ENCODE measurements at places on chromosomes 3 and 15.

- DNase-seq: no peak
- no peak overlapping the region for H3K4me3 ChIP-seq
- H3K36me3 ChIP-seq: no peaks in the 10 kb centered on the region
- H3K27me3 ChIP-seq: no peaks in the 10 kb centered on the region
These were observed 400.0 kb downstream of the LSAMP start for GRCh38 chr3:116045314-116045713.

GRCh38 chr3:136690599-136690998, 61.6 kb downstream of the STAG1 start:
- H3K27ac ChIP-seq: no peak overlapping the region
- H3K4me1 ChIP-seq: peaks cover 5% of the 10 kb centered on the region
- no peaks in the 10 kb centered on the region for H3K27me3 ChIP-seq
- peaks cover 11% of the 10 kb centered on the region for H3K36me3 ChIP-seq
- H3K4me3 ChIP-seq: no peak overlapping the region

DNA sequence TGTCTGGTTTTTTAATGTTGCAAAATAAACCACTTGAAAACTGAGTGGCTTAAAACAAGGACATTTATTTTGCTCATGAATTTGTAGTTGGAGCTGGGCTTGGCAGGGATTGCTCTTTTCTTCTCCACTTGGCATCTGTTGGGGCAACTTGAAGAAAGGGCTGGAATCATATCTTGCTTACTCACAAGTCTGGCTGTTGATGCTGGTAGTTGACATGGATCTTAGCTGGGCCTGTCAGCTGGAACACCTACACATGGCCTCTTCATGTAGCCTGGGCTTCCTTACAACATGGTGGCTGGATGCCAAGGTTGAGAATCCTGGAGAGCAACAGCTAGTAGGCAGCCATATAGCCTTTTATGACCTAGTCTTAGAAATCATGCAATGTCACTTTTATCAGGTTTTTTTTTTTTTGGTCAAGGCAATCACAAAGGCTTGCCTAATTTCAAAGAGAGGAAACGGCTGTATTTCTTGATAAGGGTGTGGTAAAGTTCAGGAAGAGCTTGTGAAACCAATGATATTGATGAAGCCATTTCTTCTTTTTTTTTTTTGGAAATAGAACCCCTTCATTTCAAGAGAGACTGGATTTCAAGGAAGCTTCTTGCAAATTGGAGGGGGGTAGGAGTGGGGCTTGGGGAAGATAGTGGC, 262.1 kb downstream of the IL20RB start:
- H3K4me3 ChIP-seq: no peak overlapping the region
- no peak overlapping the region for H3K27ac ChIP-seq
- no peaks in the 10 kb centered on the region for H3K4me1 ChIP-seq
- no peaks in the 10 kb centered on the region for H3K27me3 ChIP-seq

- no peak for DNase-seq
- no peak overlapping the region for H3K4me3 ChIP-seq
- no peaks in the 10 kb centered on the region for H3K36me3 ChIP-seq
- H3K27me3 ChIP-seq: peaks cover 24% of the 10 kb centered on the region
- no peaks in the 10 kb centered on the region for H3K4me1 ChIP-seq
- H3K27ac ChIP-seq: no peak overlapping the region
These were observed 38.4 kb downstream of the SPSB4 start for GRCh38 chr3:141089339-141090152.

DNA sequence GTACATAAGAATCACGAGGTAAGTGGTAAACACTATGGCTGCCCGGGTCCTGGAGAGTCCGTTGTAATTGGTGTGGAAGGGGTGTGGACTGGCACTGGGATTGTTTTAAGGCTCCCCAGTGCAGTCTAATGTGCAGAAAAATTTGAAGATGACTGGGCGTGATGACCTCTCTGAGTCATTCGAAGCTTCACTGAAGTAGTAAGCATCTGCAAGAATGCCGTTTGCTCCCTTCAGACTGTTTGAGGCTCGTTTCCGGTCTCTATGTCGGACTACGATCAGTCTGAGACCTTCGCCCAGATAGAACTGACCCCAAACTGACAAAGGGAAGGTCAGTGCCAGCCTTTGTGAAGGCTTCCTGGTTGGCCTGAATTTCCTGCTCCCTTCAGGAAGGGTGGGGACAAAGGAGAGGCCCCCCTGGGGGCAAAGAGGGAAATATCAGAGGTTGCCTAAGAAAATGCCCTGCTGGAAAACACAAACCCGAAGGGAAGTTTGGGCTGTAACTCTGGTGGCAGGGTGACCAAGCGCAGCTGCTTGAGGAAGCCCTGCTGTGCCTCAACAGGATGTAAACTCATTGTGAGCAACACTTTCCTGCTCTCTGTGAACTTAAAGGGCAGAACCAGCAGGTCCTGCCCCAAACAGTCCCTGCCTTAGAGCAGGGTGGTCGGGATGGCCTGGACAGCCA, 34.6 kb downstream of the BTD start:
- peaks cover under 1% of the 10 kb centered on the region for H3K27me3 ChIP-seq
- DNase-seq: peak; percentile 95
- H3K4me3 ChIP-seq: peak overlapping the region; percentile 87
- peaks cover 12% of the 10 kb centered on the region for H3K36me3 ChIP-seq
- H3K27ac ChIP-seq: peak overlapping the region; percentile 100

DNA sequence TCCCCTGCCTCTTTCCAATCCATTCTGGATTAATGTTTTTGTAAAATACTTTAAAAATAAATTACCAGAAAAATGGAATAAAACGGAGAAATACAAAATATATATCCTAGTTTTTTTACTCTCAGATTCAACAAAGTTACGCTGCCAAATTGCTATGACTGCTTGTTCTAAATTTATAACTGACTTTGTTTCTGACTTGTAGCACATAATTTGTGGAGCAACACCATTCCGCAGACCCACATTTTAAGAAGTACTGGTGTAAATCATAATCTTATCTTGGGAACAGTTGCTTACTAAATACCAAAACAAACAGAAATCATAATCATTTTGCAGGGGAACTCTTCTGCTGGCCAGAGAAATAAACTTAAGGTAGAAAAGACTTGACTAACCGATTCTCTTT, 339.4 kb upstream of the CBLB start:
- DNase-seq: no peak
- H3K27ac ChIP-seq: no peak overlapping the region
- H3K4me1 ChIP-seq: peaks cover 37% of the 10 kb centered on the region

DNA sequence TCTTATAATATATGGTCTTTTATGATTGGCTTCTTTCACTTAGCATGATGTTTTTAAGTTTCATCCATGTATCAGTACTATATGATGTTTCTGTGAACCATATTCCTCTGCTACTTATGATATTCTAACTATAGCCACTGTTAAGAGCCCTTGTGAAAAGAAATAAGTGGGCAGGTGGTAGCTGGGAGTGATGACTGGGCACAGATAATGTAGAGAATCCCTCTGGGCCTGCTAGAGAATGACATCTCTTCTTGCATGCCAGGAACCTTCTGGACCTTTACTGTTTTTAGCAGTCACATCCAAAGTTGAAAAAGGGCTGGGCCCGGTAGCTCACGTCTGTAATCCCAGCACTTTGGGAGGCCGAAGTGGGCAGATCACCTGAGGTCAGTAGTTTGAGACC, 10.2 kb downstream of the IDH3A start:
- peaks cover 24% of the 10 kb centered on the region for H3K4me1 ChIP-seq
- no peak overlapping the region for H3K4me3 ChIP-seq
- 0 out of 2 replicates have a peak, but pooled peaks cover 1% of the 10 kb centered on the region for H3K27me3 ChIP-seq
- DNase-seq: no peak
- H3K36me3 ChIP-seq: peaks cover 7% of the 10 kb centered on the region

DNA sequence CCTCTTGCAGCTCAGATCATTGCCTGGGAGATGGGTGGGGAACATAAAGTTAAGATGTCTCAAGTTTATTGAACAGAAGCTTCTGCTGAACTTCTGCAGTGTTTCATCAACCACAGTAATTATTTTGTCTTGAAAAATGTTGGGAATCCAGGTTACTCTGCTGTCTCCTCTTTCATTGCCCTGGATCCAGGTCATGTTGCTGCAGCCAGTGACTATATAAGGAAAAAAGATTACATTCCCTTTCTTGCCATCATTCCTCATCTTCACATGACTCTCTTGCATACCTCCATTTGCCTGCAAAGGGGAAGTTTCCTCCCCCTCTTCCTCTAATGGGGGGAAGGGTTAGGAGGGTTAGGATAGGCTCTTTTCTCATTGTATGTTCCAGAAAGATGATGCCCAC, 15.1 kb downstream of the GMNC start:
- no peak overlapping the region for H3K27ac ChIP-seq
- no peak overlapping the region for H3K4me3 ChIP-seq
- no peak for DNase-seq
- H3K4me1 ChIP-seq: peaks cover 13% of the 10 kb centered on the region
- H3K27me3 ChIP-seq: no peaks in the 10 kb centered on the region

GRCh38 chr15:48596841-48597240, 48.7 kb downstream of the FBN1 start:
- H3K27me3 ChIP-seq: peaks cover 2% of the 10 kb centered on the region
- H3K4me1 ChIP-seq: peaks cover 57% of the 10 kb centered on the region
- no peak overlapping the region for H3K4me3 ChIP-seq
- peaks cover 51% of the 10 kb centered on the region for H3K36me3 ChIP-seq

DNA sequence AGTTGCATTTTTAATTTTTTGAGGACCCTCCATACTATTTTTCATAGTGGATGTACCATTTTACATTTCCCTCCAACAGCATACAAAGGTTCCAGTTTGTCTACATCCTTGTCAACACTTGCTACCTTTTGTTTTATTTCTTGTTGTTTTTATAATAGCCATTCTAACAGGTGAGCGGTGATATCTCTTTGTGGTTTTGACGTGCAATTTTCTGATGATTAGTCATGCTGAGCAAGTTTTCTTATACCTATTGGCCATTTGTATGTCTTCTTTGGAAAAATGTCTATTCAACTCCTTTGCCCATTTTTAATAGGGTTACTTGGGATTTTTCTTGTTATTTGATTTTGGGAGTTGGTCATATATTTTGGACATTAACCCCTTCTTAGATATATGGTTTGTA, 187.0 kb downstream of the CDIN1 start:
- no peak overlapping the region for H3K4me3 ChIP-seq
- H3K4me1 ChIP-seq: peaks cover 25% of the 10 kb centered on the region
- H3K27me3 ChIP-seq: no peaks in the 10 kb centered on the region
- DNase-seq: no peak

DNA sequence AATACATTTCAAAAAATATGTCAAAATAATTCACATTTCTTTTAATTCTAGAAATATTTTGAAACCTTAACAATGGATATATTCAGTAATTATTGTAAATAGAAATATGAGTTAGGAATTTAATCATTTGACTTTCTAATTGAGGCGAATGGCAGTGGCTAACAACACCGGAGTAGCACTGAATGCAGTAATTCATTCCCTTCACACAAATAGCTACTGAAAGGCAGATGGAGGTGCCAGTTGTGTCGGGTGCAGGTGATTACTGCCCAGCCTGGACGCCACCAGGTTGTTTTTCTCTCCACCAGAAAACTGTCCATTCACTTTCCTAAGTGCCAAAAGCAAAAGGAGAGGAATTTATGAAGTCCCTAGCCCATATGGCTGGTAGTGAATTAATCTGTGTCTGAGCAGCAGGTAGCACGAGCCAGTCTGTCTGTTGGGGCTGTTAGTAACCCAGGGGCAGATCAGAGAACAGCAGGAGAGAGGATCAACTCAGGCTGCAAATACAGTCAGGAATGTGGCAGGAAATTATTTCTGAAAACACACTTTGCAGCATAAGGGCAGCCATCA, 79.3 kb upstream of the GMNC start:
- H3K36me3 ChIP-seq: no peaks in the 10 kb centered on the region
- no peak overlapping the region for H3K27ac ChIP-seq
- no peak for DNase-seq

- no peaks in the 10 kb centered on the region for H3K36me3 ChIP-seq
- no peak for DNase-seq
- H3K27me3 ChIP-seq: peaks cover 10% of the 10 kb centered on the region
- H3K27ac ChIP-seq: no peak overlapping the region
- no peaks in the 10 kb centered on the region for H3K4me1 ChIP-seq
- no peak overlapping the region for H3K4me3 ChIP-seq
These were observed 304.8 kb upstream of the CTDSPL start for GRCh38 chr3:37556789-37557301.

GRCh38 chr15:58738046-58738707, 11.3 kb downstream of the ADAM10 start:
- no peak for DNase-seq
- peak overlapping the region; percentile 38 for H3K27ac ChIP-seq
- no peaks in the 10 kb centered on the region for H3K36me3 ChIP-seq
- peak overlapping the region; percentile 15 for H3K4me3 ChIP-seq

GRCh38 chr3:46029953-46030543, 2.8 kb upstream of the XCR1 start:
- H3K27me3 ChIP-seq: peaks cover 15% of the 10 kb centered on the region
- H3K27ac ChIP-seq: no peak overlapping the region
- no peaks in the 10 kb centered on the region for H3K4me1 ChIP-seq
- H3K36me3 ChIP-seq: peaks cover 11% of the 10 kb centered on the region

All from HFFc6 (cell line).